Activated CD4-positive, CD25-positive, alpha-beta regulatory T cell (primary cell): ENCODE measurements at places on chromosomes 1 and 21.

- no peak for DNase-seq
These were observed 110.7 kb downstream of the TNR start for GRCh38 chr1:175632667-175633066.

GRCh38 chr1:87730274-87731216 is 401.9 kb downstream of the LMO4 start:
- no peak for DNase-seq

DNA sequence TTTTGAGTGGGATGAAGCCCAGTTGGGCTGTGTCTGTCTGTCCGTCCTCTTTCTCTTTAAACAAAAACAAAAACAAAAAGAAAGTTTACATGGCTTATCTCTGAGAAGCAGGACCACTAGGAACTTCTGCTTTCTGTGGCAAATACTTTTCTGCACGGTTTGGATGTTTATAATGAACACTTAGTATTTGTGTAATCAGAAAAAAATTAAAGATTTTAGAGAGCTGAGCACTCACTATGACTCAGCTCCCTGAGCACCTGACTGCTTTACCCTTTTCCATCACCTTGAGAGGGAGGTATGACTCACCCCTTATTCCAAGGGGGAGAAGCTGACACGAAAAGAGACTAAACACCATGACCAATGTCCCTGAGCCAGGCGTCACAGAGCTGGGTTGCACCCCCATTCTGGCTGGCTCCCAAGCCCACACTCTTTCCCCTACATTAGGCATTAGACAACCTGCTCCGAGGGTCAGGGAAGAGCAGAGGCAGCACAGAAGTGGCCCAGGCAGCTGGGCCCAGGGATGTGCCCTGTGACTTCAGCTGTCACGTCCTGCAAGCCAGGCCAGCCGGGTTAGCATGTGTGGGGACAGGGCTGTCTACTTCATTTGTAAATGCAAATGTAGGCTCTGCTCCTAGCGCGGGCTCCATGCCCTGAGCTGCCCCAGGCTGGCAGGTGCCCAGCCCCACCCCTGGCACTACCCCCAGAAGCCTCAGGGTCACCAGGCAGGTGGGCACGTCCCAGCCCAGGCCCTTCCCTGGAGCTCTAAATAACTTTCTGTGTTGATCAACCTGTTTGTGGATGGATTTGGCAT is 30.4 kb downstream of the RAP1GAP start:
- no peak for DNase-seq

DNA sequence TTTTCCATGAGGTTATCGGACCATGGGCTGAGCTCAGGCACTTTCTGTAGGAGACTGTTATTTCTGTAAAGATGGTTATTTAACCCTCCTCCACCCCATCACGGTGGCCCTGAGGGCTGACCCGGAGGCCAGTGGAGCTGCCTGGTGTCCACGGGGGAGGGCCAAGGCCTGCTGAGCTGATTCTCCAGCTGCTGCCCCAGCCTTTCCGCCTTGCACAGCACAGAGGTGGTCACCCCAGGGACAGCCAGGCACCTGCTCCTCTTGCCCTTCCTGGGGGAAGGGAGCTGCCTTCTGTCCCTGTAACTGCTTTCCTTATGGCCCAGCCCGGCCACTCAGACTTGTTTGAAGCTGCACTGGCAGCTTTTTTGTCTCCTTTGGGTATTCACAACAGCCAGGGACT is 2.6 kb upstream of the CCDC28B start:
- DNase-seq, result no peak

DNA sequence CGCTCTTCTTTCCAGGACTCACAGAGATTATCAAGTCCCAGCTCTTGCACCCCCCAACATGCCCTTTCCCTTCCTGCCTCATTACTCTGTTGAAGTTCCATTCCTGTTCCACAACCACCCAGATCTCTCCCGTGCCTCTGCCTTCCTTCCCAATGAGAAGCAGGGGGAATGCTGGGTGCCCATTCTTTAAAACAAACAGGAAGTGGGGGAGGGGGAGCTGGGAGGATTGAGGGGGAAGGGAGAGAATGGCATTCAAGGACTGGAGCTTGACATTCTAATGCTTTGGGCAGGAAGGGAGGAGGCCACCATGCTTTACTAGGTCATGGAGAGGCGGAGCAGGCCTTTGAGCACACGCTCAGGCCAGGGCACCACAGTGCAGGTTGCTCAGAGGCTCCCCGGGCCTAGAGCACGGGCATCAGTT is 150.3 kb upstream of the IRF2BP2 start:
- DNase-seq, result no peak

DNA sequence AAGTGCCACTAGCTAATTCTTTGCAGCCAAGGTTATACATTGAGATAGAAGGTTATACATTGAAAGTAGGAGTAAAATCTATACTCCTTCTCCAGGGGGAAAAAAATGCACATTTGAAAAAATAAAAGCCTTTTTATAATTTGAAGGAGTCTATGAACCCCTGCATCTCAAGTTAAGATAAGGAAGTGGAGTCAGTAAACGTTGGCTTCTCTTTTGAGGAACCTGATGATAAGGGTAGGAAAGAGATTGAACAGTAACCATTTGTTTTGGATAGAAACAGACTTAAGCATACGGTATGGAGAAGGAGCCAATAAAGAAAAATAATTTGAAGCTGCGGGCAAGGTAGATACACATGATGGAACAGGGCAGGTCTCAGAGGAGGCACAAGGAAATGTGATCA is 64.1 kb downstream of the RPAP2 start:
- no peak for DNase-seq

DNA sequence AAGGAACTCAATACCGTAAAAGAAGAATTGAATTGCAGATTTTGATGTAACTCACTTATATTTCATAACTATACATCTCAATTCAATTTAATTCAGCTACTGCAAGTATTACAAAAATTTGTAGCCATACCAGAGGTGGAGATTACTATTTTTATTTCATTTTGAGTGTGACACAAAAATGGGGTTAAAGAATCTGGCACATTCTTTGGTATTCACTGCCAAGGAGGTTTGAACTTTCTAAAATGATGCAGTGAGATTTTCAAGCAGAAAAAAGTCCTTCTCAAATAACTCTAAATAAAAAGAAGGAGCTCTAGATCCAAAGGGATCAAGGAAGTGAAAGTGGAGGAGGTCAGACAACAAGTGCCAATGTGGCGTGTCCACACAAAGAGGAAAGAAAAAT is 569.0 kb downstream of the DPYD start:
- no peak for DNase-seq

DNA sequence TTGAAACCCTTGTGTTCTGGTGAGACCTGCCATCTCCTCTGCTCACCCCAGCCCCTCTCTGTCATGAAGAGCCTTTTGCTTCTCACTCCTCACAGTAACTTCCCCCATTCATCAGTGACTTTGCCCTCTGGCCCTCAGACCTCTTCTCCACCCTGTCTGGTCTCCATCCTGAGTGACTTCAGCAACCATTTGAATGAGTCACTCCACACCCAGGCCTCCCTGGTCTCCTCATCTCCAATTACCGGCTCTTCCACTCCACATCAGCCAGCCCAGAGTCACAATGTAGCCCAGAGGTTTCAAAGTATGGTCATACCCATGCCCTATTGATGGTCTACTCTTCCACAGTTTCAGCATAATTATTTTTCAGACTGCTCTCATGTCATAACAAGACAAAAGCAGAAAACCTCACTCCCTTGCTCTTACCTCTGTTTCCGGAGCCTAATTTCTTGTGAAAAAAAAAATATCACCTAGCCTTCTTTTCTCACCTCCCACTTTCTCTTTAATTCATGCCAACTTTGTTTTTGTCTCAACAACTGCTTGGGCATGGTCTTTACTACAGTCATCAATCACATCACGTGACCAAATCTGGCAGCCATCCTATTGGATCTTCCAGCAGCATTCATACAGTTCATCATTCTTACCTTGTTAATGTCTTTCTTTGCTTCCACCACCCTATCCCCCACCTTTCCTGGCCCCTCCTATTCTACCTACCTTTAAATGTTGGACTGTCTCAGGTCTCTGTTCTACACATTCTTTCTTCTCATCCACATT is 35.6 kb upstream of the NEK7 start:
- no peak for DNase-seq

DNA sequence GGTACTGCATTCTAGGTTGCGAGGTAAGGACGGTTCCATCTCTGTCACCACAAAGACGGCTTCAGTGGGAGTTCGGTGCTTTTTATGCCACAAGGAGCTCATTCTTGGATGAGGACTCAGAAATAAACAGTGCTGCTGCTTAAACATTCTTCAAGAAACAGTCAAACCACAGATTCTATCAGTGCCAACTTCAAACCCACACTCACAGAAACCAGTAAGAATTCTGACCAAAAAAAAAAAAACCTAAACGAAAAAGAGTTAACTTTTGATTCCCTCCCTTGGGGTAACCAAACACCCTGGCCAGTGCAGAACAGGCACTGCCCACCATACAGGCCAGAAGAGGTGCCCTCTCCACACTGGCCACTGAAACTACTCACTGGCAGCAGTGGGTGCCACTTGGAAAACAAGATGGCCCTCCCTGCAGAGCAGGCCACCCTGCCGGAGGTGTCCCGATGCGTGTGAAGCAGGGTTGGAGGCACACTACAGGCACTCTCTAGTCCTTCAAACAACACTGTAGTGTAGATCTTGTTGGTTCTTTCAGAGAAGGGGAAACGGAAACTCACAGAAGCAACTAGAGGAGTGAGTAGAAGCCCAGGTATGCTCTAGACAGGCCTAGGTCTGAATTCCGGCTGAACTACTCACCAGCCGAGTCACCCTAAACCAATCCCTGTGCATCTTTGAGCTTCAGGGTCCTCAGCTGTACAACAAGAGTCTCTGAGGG is 87.3 kb upstream of the TLR5 start:
- no peak for DNase-seq

DNA sequence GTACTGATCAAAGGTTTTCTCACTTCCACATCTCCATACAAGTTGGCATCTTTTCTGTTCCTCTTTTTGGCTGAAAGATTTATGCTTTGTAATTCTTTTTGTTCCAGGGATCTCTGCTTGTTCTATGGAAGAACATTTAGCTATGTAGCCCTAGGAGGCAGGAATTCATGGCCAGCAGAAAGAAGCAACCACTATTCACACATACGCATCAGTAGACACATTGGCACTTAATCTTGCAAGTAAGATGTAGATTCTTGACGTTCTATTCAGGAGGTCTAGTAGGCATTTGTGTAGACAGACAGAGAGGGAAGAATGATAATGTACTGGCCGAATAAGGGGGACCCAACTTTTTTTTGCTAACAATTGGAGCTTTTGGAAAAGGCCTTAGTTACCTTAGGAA is 336.0 kb downstream of the NUF2 start:
- DNase-seq, result no peak

DNA sequence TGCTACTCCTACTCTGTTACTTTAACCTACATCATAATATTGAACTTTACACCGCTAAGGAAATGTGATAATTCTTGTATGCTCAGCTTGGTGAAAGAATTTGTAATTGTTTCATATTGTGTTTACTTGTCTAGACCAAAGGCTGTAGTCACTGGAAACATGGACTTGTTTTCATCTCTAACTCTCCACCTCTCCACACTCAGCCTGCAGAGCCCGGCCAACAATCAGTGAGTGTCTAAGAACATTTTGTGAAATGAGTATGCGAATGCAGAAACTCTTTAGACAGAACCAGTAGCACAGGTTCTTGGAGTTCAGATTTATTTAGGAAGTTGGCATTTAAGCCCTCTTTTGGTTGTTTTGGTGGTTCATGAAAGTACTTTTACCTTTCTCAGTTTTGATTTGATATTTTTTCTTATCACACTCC is 3.2 kb upstream of the RWDD3 start:
- DNase-seq, result no peak

DNA sequence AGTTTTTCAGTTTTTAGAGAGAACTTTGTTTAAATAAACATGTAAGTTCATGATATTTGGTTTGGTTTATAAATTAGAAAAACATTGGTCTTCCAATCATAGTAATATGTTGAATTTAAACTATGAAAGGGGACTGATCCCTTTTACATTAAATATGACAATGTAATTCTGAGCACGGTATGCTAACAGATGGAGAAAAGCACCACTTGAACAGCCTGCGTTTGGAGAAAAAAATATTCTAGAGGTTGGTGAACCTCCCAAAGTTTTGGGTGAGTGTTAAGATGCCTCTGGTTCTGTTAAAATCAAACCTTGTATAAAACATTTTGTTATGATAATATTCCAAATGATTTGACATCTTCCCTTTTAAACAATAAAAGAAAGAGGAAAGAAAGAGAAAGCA is 123.9 kb downstream of the SDCCAG8 start:
- DNase-seq, result no peak
